GM12878 (cell line): ENCODE measurements at places on chromosomes 7 and 10. TPM values are rescaled to one million over a fixed set of nuclear protein-coding genes. Genes with fewer than 3 reads are reported as not detected.

- DNase-seq = no peak
Measured at GRCh38 chr7:36086571-36086970, 66.5 kb upstream of the EEPD1 start.

- DNase-seq = no peak
Measured at GRCh38 chr10:13291821-13292773, 7.8 kb downstream of the PHYH start.

- no peak for DNase-seq
Measured at GRCh38 chr10:101567165-101568006, 20.7 kb downstream of the POLL start.

- no peak for DNase-seq
Measured at GRCh38 chr10:133258818-133259601, 17.7 kb downstream of the ADAM8 start.

- peak; percentile 19 for DNase-seq
Measured at GRCh38 chr7:17530741-17531421, 232.4 kb downstream of the AHR start.

DNA sequence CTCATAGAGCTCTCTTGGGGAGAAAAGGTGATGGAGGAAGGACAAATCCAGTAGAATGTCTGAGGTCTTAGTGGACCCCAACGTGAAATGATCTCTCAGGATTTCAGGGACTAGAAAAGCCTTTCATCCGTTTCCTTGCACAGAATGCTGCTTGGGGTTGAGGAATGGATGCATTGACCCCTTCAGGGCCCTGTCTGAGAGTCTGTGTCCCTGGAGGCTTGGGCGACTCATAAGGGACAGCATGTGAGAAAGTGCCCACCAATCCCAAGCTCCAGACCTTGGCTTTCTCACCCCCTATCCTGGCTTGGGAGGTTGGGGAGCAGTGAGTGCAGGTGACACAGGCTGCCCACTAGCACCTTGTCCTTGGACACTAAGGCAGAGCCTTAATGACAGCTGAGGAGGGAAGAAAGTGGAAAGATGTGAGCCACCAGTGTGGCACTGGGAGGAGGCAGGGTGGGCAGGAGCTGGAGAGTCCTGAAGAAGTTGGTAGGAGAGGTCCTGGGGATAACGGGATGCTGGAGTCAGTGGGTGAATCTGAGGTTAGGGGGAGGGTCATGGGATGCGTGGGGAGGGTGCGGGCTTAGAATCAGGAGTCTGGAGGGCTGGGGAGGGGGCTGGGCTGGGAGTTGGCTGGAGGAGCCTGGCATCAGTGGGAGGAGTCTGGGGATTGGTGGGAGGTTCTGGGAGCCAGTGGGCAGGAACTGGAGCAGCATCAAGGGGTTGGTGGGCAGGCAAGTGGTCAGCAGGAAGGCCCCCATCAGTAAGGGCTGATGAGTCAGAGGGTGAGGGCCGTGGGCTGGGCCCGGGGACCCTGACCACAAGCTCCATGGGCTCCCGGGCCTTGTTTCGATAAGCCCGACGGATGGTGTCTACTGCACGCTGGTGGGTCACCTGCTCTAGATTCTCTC lies 8.6 kb downstream of the LZTS2 start:
- no peak for DNase-seq

DNA sequence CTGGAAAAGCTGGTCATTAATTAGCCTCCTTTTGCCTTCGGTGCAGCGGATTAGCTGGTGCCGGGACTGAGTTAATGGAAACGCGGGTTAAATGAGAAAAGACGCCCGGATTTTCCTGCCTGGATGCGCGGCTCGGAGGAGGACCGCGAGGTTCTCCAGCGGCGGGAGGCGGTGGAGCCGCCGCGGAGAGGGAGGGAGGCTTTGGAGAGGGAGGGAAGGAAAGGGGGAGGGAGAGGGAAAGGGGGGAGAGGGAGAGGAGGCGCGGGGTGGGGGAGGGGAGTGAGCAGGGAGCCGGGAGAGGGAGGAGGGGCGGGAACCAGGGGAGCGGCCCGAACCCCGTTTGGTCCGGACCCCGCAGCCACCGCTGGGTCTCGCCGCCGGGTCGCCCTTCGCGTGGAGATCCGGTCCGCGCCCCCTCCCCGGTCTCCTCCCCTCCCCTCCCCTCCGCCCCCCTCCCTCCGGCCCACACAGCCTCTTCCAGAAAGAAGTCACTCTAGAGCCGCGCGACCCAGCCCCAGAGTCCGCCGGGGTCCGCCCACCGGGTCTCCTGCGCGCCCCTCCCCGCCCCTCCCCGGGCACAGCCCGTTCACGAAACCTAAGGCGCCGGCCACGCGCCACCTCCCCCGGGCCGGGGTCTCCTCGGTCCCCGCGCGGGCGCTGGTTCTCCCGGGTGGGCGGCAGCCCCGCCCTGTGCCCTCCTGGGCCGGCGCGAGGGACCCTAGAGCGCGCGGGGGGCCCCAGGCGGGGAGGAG lies 347.5 kb downstream of the DNAJB6 start:
- DNase-seq = no peak

- no peak for DNase-seq
Measured at GRCh38 chr10:22325272-22326144, 4.6 kb downstream of the BMI1 start.

- no peak for DNase-seq
Measured at GRCh38 chr7:77460057-77460486, 43.9 kb upstream of the GSAP start.

- DNase-seq = no peak
Measured at GRCh38 chr10:16520900-16521299, 779 bp downstream of the C1QL3 start.

GRCh38 chr7:40716052-40716451 lies 581.2 kb downstream of the SUGCT start:
- no peak for DNase-seq

DNA sequence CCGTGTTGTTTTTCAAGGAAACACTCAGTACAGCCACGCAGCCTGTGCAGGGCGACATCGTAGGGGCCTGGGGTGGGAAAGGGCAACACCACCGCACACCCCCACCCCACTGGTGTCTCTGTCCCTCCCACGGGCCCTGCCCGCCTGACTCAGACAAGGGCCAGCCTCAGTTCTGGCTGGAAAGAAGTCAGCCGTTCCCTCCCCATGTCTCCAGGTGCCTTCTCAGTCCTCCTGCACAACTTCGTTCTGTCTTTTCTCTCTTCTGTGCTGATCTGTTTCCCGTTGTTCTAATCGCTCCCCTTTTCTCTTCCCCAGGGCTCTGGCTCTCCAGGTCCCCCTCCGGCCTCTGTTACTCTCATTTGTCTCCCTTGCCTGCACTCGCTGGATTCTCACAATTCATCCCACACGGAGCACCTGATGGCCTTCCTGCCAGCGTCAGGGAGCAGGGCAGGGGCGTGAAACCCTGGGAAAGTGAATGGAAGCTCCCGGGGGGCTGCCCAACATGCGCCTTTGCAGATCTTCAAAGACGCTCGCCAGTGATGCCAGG lies 97.7 kb downstream of the WDR37 start:
- DNase-seq = no peak

DNA sequence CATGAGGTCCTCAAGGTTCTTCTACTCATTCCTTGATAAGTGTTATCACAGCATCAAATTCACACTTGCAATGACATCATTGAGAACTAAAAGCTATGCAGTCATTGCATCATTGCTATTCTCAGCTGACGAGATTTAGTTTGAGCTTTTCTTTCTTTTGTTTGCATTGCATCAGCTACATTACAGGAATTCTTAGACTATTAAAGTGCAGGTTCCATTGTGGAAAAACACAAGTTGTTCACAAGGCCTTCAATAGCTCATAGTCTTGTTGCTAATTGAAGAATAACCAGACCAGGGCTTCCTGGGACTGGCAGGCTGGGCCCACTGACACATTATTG lies 139.3 kb downstream of the CXCL12 start:
- no peak for DNase-seq

DNA sequence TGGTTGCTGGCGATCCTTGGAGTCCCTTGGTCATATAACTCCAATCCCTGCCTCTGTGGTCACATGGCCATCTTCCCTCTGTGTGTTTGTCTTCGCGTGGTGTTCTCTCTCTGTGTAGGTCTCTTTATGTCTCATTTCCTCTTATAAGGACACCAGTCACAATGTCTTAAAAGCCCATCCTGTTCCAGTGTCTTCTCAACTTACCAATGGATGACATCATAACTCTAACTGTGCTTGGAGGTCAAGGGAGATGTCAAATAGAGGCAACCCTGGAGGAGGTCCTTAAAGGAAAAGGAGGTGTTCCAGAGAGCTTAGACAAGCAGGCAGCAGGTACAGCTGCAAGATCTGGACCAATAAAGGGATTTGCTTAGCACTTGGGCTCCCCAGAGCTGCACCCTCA lies 143.0 kb downstream of the BUB3 start:
- DNase-seq = no peak

DNA sequence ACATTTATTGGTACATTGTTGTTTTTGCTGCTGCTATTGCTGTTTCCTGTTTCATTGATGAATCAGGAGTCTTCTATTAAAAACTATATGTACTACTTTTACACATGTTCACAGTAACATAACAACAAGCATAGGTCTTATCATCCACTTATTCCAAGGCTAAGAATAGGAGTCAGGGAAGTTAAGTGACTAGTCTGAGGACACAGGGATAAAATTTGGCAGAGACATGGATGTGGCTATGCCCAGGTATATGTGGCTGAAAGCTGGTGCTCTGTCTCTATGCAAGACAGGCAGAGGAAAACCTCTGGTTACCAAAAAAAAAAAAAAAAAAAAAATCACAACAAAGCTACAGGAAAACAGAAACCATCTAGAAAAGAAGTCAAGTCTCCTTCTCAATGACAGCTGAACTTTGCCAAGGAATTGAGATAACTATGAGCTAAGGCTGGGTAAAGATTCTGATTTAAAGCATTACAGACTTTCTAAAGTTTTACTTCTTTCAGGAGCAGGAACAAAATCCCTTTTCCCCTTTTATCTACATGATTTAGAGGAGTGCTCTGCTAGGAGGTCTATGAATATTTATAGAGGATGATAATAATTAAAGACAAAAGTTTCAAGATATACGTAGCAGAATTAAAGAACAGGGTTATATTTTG lies 70.0 kb downstream of the GPR141 start:
- DNase-seq = no peak

The HOXA3 gene
- total RNA-seq = 0.08 TPM in 1 of 2 replicates, not detected in the other

The ANKRD7 gene
- 0.31 TPM in 1 of 2 replicates, not detected in the other for total RNA-seq
